LNCaP clone FGC (cell line): ENCODE measurements at places on chromosomes 13 and 19.

- no peak for DNase-seq
These were observed 83.7 kb downstream of the STK24 start for GRCh38 chr13:98493042-98493712.

GRCh38 chr19:2978166-2978767 is 903 bp downstream of the TLE6 start:
- DNase-seq, result no peak

DNA sequence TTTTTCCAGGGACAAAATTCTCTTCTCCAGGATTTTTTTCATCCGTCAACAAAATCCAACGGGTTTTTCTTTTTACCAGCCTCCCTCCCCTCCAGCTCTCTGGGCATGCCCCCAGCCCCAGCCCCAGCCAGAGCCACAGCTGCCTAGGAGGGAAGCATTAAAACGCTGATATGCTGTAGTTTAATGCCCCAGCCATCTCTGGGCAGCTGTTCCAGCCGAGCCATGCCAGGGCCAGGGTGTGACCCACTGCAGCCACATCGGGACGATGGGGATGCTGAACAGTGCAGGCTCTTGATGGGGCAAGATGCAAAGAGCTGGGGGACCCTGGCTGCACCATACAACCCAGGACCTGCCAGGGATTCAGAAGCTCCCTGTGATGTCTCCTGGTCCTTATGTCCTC is 32.1 kb downstream of the TSHZ3 start:
- no peak for DNase-seq

DNA sequence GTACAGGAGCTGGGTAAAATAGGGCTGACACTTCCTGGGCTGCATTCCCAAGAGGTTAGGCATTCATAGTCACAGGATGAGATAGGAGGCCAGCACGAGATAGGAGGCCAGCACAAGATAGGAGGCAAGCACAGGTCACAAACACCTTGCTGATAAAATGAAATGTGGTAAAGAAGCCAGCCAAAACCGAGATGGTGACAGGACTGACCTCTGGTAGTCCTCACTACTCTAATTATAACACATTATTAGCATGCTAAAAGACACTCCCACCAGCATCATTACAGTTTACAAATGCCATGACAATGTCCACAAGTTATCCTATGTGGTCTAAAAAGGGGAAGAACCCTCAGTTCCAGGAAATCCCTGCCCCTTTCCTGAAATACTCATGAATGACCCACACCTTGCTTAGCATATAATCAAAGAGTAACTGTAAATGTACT is 20.9 kb upstream of the IGSF23 start:
- no peak for DNase-seq

GRCh38 chr13:91661692-91662490 is 263.5 kb downstream of the GPC5 start:
- DNase-seq, result no peak
